ENCODE measurements at places on chromosomes 1 and 21.

- DNase-seq: no peak
Measured at GRCh38 chr1:91791691-91792488, 94.1 kb downstream of the TGFBR3 start.

DNA sequence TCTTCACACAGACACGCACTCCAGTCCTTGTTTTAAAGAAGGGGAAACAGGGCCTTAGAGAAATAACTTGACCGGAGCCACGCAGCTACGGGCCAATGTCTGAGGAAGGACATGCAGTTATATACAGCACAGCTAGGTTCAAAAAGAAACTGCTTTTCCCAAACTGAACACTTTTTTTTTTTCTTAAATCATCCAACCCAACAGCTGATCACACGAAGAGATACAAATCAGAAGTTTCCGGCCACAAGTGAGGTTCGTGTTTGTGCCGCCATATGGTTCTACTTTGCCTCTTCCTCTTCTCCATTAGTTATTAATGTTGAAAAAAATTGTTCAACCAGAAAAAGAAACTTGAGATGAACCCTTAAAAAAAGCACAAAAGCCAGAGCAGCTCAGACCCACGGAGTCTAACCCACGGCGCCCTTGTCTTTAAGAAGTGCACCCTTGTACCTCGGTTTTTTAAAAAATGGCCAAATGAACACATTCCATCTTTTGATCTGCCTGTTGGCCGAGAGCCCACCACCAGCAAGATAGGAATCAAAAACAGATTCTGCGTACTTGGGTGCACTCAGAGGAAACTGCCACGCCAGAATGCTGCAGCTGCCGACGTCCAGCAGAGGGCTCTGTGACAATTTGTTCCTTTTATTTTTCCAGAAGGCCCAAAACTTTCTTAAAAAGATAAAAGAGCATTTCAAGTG, 78.9 kb downstream of the SLC66A1 start:
- peak; percentile 42 for DNase-seq

DNA sequence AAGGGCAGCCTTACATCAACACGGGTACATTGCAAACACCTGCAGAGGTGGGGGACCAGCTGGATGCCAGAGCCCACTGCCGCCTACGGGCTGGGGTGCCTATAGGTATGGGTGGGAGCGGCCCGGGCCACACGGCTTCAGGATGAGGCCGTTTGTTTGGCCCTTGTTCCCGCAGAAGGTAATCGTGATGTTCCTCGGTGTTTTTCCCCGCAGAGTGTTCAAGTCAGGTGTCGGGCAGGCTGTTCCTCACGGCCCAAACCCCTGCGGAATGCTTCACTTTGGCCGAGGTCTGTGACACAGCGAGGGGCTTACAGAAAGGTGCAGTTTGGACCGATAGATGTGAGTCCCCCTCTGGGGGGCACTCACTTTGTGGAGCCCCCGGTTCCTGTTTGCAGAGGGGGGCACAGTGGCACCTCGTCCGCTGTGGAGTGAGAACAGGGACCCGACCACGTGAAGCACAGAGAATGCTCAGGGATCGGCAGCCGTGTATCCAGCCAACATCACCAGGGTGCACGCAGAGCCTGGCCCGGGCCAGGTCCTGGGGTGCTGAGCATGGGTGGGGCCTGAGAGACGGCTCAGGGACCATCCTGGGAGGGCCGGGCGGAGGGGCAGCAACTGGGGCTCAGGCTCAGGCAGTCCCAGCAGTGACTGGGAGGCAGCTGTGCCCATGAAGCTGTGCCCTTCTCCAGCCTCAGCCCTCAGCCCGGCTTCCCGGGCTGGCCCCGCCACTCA, 453 bp upstream of the TTLL10 start:
- DNase-seq: no peak

DNA sequence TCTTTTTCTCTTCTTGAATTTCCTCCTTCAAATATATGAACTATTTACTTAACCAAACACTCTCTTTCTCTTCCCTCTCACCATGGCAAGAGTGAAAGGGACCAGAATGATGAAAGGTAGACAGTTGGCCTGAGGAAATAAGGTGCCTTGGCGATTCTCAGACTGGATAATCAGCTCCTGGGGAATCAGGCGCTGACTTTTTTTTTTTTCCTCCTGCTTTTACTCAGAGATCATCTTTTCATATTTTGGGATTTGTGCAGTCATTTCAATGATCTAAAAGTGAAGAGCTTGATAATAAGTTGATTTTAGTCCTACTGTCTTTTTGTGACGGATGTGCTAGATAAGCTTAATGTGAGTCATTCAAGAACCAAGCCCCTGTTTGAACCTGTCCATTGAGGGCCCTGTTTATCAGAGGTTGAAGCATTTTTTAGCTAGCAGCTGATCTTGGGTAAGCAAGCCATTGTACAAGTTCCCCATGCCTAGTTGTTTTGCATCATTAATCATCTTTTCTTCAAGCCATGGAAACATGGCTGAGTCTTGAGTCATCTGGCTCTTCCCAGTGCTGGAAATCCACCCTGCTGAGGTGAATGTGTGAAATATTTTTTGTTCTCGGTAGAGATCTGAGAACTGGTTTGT, 40.8 kb downstream of the ITSN1 start:
- no peak for DNase-seq

GRCh38 chr1:111139324-111139955, 453 bp downstream of the DRAM2 start:
- peak; percentile 53 for DNase-seq

DNA sequence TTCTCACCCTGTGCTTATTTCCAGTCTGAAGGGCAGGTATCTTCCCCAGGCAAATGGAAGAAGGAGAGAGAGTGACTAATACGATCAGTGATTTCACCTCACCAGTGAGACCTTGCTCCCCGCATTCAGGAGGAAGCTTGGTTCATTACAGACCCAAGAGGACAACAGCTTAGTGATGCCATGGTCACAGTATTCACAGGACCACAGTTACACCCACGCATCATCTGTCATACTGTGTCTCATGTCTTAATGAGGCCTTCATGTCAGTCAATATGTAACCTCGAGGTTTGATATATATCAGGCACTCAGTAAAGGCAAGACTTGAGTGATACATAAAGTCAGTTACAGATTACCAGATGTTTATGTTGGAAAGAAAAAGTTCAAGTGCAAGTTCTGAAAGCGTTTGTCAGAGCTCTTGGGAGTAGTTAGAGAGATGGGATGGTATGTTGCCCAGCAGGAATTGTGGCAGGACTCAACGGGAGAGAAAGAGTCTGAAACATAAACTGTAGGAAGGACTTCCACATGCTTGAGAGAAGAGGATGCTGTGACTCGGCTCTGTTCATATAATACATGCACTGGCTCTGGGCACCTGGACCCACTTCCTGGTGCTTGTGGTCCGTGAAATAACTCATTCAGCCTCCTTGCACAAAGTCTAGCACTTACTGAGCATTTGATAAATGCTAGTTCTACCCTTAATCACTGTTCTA, 33.3 kb downstream of the GNPAT start:
- DNase-seq: no peak

DNA sequence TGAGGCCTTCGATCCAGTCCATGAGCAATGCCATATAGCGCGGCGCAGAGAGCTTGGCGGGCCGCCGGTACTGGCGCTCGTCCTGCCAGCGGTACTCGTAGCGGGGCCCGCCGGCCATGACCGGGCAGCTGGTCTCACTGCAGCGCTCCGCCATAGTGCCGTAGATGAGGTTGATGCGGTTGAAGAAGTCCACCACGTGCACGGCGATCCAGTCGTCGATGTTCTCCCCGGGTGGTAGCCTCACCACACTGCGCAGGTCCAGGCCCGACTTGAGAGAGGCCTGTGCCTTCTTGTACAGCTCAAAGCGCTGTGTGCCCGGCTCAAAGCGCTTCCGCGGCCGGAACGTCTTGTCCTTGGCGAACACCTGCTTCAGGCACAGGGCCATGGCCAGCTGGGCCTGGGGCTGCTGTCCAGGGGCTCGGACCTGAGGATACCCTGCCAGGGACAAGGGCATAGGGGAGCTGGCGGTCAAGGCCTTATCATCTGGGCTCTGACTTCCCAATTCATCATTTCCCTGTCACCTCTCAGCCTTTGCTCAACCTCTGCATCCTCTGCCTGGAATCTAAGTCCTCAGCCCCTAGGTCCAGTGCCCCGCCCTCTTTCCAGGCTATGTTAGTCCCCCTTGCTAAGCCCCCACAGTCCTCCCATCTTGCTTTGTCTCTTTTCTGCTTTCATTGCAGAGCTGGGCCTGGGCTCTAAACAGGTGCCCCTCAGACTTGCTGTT, 3.5 kb downstream of the MOB3C start:
- no peak for DNase-seq
